ENCODE measurements at places on chromosomes 3 and 15.

- no peak for DNase-seq
These were observed 612.7 kb upstream of the SGO1 start for GRCh38 chr3:20798666-20799065.

DNA sequence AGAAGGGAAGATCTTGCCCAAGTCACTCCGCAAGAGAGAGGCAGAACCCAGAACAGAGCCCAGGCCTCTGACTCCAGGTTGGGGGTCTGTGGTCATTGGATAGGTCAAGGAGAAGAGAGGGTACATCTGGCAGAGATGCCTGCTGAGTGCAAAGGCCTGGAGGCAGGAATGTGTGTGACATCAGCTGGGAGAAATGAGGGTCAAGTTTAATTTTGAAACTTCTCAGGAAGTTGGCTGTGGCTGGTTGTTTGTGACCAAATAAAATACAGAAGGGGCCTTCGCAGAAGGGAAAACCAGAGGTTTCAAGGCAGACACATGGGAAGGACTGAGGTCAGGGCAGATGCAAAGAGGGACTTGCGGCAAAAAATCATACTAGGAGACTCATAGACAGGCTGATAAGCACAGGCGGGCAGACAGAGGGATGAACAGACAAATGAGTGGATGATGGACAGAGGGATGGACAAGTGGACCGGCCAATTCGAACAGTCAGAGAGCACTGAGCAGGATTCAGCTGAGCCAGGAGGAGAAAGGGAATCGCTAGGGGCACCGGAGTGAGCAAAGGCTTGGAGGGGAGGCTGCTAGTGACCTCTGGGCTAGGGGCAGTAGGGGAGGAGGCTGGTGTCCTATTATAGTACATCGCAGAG, 28.8 kb upstream of the CACNA2D2 start:
- no peak for DNase-seq

DNA sequence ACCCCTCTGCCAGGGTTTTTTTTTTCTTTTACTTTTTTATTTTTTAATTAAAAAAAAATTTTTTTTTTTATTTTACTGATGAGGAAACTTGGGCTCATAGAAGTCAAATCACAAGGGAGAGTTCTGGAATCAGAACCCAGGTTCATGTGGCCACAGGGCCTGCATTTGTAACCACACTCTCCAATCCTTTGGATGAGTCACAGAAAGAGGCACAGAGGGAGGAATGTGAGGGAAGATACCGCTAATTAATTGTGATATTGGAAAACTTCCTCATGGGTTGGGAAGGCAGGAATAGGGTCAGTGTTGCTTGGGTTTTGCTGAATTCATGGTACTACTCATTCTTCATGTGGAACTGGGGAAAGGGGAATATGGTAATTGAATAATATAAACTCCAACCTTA, 132.9 kb upstream of the SLC6A11 start:
- no peak for DNase-seq

DNA sequence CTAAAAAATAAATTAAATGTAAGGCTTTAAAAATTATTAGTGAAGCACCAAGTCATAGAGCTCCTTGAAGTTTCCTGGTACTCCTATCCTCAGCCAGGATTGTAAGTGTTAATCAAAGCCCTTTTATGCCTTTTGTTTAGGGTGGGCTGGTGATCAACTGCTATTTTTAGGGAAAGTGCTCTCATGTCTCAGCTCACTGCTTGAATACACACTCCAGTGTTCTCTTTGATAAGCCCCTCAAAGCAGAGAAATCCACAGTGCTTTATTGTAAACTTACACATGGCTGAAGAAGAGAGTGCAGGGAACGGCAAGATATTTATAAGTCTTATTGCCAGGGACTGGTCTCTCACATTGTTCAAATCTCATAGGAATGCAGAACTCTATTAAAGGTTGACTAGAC, 156.4 kb upstream of the AZI2 start:
- DNase-seq = no peak

GRCh38 chr3:165852711-165853110, 15.5 kb upstream of the BCHE start:
- DNase-seq = no peak

- no peak for DNase-seq
These were observed 27.9 kb downstream of the GTPBP8 start for GRCh38 chr3:113018536-113019181.

- no peak for DNase-seq
These were observed 246.8 kb upstream of the TOPAZ1 start for GRCh38 chr3:43994657-43995546.

GRCh38 chr3:114351123-114351821, 57.4 kb downstream of the TIGIT start:
- DNase-seq = no peak

GRCh38 chr15:43242616-43243015, 21.8 kb upstream of the EPB42 start:
- no peak for DNase-seq

- DNase-seq = no peak
These were observed 17.6 kb upstream of the TRAT1 start for GRCh38 chr3:108804966-108805365.

All from GM04504 (cell line).